Hematopoietic multipotent progenitor cell (in vitro differentiated cells): ENCODE measurements at places on chromosomes 2 and 18. TPM values are rescaled to one million over a fixed set of nuclear protein-coding genes. Genes with fewer than 3 reads are reported as not detected.

GRCh38 chr2:171180229-171180930 is 19.7 kb upstream of the TLK1 start:
- peak; percentile 14 for DNase-seq

GAL3ST2 gene
- total RNA-seq = 3.8 TPM

DNA sequence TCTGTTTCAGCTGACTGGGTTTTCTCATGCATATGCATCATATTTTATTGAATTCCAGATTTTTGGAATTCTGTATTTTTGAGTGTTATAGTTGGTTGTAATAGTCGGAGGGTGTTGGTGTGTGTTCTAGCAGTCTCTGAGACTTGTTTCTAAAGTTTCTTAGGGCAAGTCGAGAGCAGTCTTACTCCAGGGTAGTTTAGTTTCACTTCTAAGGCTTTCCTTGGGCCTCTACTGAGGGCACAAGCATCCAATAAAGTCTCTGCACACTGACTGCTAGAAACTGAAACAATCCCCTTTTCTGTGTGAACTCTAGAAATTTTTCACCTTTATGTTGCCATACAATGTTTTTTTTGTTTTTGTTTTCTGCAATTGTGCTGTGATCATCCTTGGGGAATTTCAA is 663.7 kb upstream of the LRATD1 start:
- no peak for DNase-seq

- no peak for DNase-seq
These were observed 48.7 kb upstream of the AGAP1 start for GRCh38 chr2:235445116-235445515.

GRCh38 chr18:45298986-45299385 is 316.3 kb upstream of the SLC14A2 start:
- DNase-seq = no peak

DNA sequence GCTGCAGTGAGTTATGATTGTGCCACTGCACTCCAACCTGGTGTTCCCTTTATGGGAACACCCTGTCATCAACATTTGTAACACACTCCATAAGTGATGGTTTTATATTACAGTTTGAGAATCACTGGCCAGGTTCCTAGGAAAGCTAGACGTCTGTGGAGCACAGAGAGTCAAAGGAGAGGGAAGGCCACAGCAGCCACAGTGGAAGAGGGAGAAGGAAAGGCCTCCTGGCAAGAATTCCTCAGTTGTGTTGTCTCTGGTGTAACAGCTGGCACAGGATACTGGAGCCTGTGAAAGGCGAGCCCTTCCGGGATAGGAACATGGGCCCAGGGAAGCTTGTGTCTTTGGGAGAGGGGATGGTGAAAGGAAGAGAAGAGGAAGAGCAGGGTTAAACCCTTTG is 360.5 kb upstream of the PIK3C3 start:
- no peak for DNase-seq

NEB gene
- under 0.01 TPM for total RNA-seq

SFTPB gene
- not detected for total RNA-seq

GRCh38 chr2:166092889-166093288 is 34.9 kb downstream of the SCN1A start:
- DNase-seq = no peak

- no peak for DNase-seq
These were observed 55.9 kb downstream of the UNC50 start for GRCh38 chr2:98664323-98664722.
